ENCODE measurements at places on chromosomes 2 and 18. TPM values are rescaled to one million over a fixed set of nuclear protein-coding genes. Genes with fewer than 3 reads are reported as not detected.

MOCOS gene
- 5.8 TPM for total RNA-seq

C2orf72 gene
- total RNA-seq = 0.88 TPM

POTEJ gene
- total RNA-seq = not detected

NT5DC4 gene
- not detected for total RNA-seq

TWIST2 gene
- 1.4 TPM for total RNA-seq

PRSS56 gene
- not detected for total RNA-seq

ASIC4 gene
- total RNA-seq = not detected

SERPINB3 gene
- not detected for total RNA-seq

CPO gene
- total RNA-seq = 0.41 TPM
